ENCODE measurements at places on chromosomes 4 and X.

- no peak for DNase-seq
Measured at GRCh38 chr4:37689353-37690095, 3.3 kb upstream of the RELL1 start.

GRCh38 chr4:2824836-2825381 lies 18.7 kb upstream of the ADD1 start:
- no peak for DNase-seq

DNA sequence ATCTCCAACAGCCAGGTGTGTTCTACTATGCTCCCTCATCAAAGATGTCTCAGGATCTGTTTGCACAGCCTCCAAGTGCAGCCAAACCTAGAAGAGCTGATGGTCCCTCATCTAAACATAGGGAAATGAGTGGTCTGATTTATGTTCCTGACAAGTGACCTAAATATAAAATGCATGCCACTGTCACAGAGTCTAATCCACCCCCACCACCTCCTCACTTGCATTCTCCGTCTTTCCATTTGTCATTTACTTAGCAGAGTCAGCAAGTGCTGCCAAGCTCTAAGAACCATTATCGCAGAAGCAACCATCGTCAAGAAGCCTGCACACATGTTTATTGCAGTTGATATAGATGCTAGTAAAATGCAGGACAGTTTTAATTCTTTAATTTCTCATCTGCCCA lies 33.1 kb upstream of the VCX3A start:
- no peak for DNase-seq

- no peak for DNase-seq
Measured at GRCh38 chrX:45385757-45386156, 185.1 kb upstream of the DIPK2B start.

DNA sequence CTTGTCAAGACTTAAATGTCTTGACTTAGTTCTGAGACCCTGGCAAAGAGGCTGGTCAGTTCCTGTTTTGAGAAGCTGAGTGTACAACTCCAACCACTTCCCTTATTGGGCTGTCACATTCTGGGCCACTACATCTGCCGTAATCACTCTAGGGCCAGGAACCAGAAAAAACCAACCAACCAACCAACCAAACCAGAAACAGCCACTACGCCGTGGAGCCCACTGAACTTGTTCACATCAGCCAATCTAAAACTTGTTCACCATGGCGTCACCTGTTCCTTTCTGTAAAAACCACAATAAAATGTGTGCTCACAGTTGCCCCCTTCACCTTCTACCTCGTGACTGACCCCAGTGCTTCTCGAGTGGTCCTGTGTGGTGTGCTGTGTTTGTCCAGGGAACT lies 107.3 kb downstream of the JADE1 start:
- DNase-seq, result no peak

GRCh38 chr4:11748164-11748872 lies 319.6 kb upstream of the HS3ST1 start:
- no peak for DNase-seq

- peak; percentile 18 for DNase-seq
Measured at GRCh38 chr4:82721819-82722423, 76.7 kb downstream of the SCD5 start.

- no peak for DNase-seq
Measured at GRCh38 chrX:7620560-7620959, 222.4 kb upstream of the VCX start.

- peak; percentile 16 for DNase-seq
Measured at GRCh38 chrX:68829582-68830418, 979 bp downstream of the EFNB1 start.

- no peak for DNase-seq
Measured at GRCh38 chr4:81314897-81315470, 100.0 kb upstream of the PRKG2 start.

DNA sequence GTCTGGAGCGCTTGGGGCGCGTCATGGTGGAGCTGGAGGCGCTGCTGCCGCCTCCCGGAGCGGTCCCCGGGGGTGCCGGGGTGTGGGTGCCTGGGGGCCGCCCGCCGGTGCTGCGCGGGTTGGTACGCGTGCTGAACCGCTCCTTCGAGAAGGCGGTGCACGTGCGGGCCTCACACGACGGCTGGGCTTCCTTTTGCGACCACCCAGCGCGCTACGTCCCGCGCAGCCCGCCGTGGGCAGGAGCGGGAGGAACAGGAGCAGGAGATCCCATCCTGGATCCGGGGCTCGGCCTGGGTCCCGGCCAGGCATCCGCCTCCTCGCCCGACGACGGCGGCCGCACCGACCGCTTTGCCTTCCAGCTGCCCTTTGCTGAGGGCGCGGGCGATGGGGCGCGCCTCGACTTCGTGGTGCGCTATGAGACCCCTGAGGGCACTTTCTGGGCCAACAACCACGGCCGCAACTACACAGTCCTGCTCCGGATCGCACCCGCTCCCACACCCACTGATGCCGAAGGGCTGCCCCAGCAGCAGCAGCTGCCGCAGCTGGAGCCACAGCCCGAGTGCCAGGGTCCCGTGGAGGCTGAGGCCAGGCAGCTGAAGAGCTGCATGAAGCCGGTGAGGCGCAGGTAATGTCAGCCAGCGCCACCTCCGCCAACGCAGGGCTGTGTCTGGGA lies 792 bp downstream of the PPP1R3F start:
- no peak for DNase-seq

GRCh38 chrX:49198540-49199314 lies 1.3 kb downstream of the SYP start:
- DNase-seq, result no peak
